Fibroblast of pulmonary artery (primary cell): ENCODE measurements at places on chromosomes 3 and 15.

DNA sequence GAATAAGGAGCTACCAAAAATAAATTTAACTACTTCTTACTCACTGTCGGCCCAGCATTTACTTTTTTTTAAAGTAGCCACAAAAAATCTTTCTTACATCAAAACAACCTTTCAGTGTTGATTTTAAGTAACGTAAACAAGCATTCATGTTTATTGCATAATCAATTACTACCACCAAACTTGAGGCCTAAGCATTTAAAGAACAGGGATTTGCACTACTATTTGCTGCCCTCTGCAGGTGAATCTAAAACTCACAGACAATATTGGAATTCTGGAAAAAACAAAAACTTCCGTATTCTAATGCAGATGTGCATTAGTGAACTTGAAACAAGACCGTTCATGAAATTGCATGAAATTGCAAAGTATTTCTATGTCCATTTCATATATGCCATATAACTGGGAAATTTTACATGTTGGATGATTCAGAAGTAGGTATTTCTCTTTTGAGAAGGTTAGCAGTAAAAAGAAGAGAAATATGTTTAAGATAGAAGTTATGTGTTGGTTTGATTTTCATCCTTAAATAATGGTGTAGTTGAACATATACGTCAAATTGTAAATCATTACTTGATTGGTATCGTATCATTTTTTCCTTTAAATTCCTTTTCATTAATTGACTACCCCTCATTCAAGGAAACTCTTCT lies 55.6 kb downstream of the CGGBP1 start:
- peak; percentile 77 for DNase-seq

- peak; percentile 66 for DNase-seq
Observed at GRCh38 chr3:185728630-185729336, 96.1 kb downstream of the IGF2BP2 start.

DNA sequence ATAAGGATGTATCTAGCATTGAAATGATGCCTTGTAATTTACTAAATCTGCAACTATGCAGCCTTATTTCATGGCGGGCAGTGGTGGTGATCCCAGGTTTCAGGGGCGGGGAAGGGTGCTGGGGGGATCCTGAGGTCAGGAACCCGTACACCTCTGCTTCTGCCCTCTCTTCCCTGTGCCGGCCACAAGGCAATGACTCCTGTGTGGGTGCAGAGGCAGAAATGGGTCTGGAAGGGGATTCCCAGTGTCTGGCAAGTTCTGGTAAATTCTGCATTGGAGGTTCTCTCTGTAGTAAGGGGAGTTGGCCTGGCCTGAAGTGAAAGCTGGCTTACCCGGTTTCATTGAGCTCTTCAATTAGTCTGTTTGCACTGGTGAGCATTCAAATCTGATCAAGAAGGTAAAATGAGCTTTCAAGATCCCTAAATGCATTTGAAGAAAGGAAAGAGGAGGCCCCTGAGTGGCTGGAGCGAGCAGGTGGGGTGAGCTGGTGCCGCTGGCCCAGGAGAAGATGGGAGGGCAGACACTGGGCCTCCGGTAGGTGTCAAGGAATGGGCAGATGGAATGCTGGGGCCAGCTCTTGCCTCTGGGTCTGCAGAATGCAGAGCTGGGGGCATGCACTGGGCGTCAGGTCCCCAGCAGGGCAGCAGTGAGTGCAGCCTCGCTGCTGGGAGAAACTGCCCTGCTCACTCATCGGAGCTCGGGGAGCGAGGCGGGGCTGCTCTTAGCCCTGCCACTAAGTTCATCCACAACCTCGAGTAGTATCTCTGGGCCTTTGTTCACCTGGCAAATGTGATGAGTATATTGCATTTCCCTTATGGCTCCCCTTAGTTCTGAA lies 13.7 kb downstream of the NRROS start:
- no peak for DNase-seq

DNA sequence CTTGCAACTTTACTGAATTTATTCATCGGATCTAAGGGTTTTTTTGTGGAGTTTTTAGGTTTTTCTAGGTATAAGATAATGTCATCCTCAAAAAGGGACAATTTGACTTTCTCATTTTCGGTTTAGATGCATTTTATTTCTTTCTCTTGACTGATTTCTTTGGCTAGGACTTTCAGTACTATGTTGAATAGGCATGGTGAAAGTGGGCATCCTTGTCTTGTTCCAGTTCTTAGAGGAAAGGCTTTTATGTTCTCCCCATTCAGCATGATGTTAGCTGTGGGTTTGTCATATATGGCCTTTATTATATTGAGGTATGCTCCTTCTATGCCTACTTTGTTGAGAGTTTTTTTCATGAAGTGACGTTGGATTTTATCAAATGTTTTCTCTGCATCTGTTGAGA lies 106.7 kb downstream of the FAM43A start:
- DNase-seq = no peak

DNA sequence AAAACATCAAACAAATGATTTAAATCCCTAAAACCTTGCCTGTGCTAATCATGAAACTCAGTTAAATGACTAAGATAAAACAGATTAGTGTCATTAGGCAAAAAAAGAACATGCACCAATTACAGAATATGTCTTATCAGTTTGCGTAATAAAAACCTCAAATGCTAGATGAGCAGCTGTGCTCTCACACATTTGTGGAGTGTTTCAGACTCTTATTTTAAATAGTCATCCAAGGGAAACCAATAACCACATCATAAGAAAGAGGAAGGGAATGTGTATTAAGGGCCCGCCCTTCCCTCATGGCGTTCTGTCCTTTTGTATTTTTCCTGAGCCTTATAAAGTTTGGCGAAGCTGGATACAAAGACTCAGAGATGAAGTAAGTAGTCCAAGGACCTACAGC lies 6.6 kb downstream of the SAMMSON start:
- no peak for DNase-seq

DNA sequence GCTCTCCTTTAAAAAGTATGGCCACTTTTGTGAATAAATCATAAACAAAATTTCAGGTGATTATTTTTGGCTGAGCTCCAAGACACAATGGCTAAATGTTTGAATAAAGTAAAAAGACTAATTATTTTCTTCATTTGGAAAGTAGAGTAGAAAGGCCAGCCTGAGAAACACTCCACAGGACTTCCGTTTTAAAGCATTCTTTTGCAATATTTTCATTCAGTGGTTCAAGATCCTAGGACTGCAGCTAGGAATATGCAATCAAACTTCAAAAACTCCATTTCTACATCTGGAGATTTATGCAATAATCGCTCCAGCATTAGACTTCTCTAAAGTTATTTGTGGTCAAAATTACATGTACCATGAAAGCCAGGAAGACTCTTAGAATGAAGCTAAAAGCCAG lies 62.8 kb downstream of the MECOM start:
- DNase-seq = no peak

DNA sequence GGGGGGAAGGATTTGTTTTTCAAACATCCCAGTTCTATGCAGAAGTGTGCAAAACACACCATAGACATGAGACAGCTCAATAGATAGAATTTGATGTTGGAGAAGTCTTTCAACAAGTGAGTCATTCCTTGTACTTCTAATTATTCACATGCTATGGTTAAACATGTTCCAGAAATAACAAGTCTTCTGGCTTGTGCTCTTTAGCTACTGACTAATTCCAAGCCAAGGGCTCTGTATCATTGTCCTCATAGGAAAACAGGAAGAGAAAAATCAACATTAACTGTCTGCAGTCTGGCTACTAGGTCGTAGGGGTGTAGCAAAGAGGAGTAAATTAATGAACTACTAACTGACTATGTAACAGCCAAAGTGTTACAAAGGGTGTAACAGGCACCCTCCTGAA lies 25.8 kb downstream of the LDHAL6B start:
- peak; percentile 81 for DNase-seq

DNA sequence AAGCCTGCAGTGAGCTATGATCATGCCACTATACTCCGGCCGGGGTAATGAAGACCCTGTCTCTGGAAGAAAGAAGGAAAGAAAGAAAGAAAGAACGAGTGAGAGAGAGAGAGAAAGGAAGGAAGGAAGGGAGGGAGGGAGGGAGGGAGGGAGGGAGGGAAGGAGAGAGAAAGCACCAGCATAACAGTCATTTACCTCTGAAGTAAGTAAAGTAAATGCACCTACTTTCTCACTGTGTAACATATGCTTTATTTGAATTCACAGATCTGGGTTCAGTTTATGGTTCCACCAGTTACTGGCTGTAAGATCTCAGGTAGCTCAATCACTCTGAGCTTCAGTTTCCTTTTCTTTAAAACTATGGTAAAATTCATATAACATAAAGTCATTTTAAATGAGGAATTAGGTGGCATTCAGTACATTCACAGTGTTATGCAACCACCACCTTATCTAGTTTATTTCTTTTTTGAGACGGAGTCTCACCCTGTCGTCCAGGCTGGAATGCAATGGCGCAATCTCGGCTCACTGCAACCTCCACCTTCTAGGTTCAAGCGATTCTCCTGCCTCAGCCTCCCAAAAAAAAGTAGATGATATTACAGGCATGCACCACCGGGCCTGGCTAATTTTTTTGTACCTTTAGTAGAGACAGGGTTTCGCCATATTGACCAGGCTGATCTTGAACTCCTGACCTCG lies 16.1 kb upstream of the RAD54L2 start:
- peak; percentile 17 for DNase-seq

DNA sequence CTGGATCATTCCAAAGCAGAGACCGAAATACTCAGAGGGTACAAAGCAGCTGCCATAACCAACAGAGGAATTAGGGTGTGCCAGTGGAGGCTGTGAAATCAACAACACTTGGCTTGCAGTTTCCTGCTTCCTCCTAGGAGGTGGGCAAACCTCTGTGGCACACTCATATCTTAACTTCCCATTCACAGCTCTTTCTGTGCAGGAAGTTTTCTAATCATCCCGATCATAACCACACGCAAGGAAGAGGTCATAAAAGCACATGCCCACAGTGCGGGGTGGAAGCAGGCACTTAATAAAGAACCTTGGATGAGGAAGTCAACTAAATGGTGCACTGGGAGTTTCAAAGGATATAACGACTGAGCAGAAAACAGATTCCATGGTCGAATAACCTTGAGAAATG lies 5.1 kb downstream of the SCAMP2 start:
- DNase-seq = no peak

DNA sequence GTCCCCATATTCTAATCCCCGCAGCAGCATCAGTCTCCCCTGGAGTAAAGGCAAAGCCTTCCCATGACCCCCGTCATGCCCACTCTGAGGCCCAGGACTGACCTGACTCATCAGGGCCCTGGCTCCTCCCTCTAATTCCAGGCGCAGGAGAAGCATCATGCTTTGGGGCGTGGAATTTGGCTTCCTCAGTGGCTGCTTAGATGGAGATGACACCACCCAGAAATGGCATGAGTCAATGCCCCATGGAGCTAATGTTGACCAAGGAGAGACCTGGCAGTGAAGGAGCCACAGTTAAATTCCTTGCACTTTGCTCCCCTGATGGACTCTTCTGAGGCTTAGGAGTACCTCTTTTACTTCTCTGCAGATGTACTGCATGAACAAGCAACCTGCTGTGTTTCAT lies 204.2 kb upstream of the PROK2 start:
- DNase-seq = peak; percentile 21

DNA sequence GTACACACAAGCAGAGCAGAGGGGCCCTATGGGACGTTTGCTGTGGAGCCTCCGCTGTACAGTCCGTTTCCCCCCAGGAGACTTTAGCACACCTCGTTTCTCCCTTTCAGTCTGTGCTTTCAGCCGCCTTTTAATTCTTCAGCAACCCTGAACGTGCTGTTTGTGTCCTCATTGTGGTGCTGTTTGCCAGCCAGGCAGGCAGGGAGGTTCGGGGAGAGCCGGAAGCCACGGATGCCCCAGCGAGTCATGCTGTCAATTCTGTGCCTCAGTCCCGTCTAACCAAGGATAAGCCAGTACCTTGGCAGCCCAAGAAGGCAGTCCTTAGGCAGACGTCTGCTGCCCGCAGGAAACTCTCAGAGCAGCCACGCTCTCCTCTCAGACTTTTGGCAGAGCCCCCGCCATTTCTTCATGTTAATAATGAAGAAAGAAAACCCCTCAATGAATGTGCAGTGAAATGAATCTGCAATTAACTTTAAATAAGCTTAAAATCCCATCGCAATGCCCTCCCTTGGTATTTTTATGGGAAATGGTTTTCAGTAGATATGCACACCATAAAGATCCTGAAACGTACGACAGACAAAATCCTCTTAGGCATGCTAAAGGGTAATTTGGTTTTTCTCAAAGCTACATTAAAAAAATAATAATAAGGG lies 158.6 kb downstream of the UACA start:
- DNase-seq = peak; percentile 38

- DNase-seq = no peak
Observed at GRCh38 chr3:88954853-88955252, 152.6 kb upstream of the EPHA3 start.

- no peak for DNase-seq
Observed at GRCh38 chr3:137988152-137988551, 21.8 kb upstream of the CLDN18 start.

GRCh38 chr3:68467465-68467864 lies 464.9 kb downstream of the TAFA4 start:
- no peak for DNase-seq

DNA sequence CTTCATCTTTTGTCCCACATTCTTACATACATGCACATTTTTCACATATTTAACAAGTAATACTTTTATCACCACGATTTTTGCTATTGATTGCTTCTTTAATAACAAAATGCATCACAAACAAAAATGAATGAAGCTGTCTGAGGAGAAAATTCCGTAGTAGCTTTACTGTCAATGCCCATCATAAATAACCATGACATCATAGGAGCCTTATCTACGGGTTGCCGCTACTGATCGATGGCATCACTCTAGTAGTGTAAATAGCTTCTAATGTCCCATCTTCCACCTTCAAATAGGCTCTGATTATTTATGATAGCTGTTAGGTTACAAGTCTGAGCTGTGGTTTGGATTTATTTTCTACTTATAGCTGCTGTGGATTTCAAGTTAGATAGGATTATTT lies 323.4 kb downstream of the MECOM start:
- no peak for DNase-seq

DNA sequence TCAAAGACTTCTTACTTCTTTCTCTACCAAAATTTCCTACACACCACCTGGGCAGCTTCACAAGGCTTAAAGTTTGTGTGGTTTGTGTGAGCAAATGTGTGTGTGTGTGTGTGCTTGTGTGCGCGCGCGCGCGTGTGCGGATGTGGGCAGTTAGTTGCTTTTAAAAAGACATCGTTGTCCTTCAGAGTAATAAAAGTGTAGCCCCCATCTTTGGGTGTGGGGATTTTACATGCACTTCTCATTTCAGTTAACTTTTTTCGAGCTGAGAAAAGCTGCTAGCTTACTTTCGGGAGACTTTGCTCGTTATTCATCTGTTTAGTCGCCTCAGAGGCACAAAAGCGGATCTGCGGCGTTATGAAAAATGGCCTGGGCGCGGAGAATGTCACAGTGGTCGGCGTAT lies 36.0 kb downstream of the ZIC4 start:
- DNase-seq = no peak
